ENCODE measurements at places on chromosomes 2 and 18.

GRCh38 chr2:217523286-217523685 is 479.5 kb downstream of the TNS1 start:
- no peak for DNase-seq

DNA sequence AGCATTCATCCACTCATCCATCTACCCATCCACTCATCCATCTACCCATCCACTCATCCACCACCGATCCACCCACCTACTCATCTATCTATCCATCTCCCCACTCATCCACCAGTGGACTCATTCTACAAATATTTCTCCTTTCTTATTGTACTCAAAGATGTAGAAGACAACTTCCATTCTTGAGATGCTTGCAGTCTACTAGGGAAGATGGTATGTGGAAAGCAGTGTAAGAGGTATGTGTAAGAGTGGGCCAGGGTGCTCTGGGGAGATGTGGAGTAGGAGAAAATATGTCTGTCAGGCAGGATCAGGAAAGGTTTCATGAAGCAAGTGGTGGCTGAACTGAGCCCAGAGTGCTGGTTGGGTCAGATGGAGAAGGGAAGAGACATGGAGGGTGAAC is 150.8 kb downstream of the CELF4 start:
- no peak for DNase-seq

- no peak for DNase-seq
Observed at GRCh38 chr2:54330926-54331835, 75.2 kb upstream of the TSPYL6 start.

DNA sequence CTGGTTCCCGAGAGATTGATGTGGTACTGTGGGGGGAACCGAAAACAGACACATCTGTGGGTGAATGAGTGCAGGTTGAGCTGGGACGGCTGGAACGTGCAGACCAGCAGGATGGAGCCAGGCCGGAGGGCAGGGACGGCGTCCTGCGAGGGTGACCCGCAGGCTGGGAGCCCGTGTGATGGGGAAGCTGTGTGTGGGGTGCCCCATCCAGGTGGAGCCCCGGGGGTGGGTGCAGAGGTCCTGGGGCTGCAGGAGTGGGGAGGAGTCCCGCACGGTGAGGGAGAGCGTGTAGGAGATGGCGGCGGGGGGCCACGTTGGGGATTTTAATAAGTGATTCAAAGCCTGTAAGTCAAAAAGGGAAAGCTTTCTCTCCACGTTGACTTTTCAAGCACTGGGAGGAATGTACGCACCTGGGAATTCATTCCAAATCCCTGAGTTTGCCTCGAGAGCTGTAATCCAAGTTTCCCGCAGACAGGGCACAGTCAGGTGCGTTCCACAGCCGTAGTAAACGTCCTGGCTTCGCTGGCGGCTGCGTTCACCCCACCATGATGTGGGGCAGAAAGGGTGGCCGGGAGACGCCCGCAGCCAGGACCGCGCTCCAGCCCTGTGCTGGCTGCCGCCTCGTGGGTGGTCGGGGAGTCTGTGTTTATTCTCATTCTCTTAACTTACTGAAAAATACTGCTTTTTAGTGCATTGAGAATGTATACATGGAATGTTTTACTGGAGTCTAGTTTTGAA is 54.0 kb downstream of the NFATC1 start:
- DNase-seq: no peak

All from stimulated activated CD8-positive, alpha-beta memory T cell treated with anti-CD3 and anti-CD28 coated beads, Interleukin-15, amount 100 ng/mL, for 24 hours (primary cell).